HEK293T (cell line): ENCODE measurements at places on chromosomes 3 and 15.

DNA sequence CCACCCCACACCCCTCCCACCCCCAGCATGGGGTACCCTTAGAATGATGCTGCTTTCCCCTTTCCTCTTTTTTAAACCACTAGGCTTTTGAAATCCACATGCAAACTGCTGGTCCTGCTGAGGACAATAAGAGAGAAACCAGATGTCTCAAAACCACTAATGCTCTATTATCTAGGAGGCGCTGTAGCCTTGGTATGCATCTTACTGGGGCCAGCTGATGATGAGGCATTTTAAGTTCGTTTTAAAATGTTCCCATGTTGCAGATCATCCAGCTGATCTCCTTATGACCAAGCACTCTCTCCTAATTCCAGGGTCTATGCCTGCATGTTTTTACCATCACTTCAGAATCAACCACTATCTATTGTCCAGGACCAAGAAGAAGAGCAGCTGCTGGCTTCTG is 1.3 kb downstream of the NME9 start:
- no peak for DNase-seq

- DNase-seq: no peak
These were observed 14.1 kb downstream of the SPSB4 start for GRCh38 chr3:141065258-141065657.

- DNase-seq: no peak
These were observed 51.5 kb downstream of the TGFBR2 start for GRCh38 chr3:30657914-30658313.

DNA sequence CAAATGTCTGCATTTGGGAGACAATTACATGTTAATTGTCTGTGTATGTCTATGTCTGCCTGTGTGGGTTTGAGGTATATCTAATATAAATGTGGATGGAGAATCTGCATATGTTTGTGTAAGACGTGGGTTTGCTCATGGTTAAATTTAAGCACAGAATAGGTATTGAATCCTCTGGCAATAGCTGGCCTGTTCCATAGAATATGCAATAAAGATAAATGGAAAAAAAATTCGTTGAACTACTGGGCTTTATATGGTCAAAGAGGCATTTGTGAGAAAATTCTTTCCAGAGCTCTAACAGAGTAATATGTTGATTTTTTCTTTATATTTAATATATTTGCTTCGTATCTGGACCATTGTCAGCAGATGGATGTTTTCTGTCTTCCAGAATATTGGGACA is 1.4 kb downstream of the VPS8 start:
- DNase-seq: no peak

- DNase-seq: no peak
These were observed 271.2 kb downstream of the FAM43A start for GRCh38 chr3:194956697-194957396.

GRCh38 chr3:138578141-138578540 is 15.9 kb downstream of the CEP70 start:
- DNase-seq: no peak

DNA sequence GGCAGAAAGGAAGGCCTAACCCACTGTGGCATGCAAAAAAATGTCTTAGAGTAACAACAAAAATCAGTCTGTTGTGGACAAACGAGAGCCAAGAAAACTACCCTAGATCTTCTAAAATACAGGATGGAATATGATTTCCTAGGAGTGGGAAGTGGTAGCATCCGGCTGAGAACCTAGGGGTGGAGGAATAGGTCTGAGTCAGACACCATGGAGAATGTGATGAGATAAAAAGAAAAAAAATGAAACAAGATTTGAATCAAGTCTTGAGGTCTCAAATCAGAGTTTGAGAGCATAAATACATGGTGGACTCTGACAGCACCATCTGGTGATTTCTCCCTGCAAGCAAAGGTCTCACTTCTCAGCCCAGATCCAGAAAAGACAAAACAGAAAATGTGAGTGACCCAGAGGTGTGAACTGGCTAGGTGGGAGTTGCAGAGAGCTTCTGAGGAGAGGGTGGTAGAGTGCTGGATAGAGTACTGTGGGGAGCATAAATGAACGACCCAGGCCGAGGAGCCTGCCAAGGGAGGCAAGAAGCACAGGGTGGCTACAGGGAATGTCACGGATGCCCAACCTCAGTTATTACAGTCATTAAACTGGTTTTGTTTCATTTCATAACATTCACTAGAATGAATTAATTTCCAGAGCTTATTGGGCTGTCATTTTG is 27.6 kb upstream of the VEPH1 start:
- DNase-seq: no peak

DNA sequence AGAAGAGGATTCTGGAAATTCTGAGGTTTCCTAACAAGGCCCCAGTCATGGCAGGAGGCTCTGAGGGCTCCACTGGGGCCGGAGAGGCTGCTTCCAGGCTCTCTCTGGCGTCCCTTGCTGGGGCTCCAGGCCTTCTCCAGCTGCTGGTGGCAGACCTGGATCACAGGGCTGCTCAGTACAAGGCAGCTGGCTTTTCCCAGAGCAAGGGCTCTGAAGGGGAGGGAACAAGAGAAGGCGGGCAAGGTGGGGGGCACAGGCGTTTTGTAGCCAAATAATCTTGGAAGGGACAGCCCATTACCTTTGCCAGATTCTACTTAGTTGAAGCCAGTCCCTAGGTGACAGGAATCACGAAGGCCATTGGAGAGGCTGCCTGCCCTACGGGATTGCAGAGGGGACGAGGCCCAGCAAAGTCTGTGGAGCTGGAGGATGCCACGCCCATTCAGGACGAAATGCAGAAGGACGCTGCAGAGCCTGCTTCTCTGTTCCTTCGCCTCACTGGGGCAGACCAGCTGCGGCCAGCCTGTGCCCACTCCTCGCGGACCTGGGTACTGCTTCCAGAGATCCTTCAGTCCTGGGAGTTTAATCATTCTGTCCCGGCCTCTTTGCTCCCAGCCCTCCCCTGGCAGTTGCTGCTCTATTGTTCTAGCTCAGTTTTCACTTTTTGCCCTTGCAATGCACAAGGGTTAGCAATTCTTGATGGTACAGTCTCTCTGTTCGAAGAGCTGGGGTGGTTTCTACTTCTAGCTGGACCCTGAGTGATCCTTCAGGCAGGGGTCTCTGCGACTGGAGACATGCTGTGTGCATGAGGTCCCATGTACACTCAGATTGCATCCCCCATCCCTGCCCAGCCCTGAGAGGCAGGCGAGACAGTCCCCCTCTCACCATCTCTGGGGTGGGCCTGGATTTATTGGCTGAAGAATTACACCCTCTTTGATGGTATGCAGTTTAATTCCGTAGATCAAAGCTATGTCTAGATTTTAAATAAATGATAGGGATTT is 149.3 kb upstream of the MEF2A start:
- DNase-seq: no peak

GRCh38 chr3:159757341-159758060 is 231.1 kb upstream of the IL12A start:
- DNase-seq: no peak

- DNase-seq: no peak
These were observed 35.8 kb downstream of the ABHD17C start for GRCh38 chr15:80730926-80731325.

GRCh38 chr15:101481381-101481705 is 8.2 kb downstream of the PCSK6 start:
- DNase-seq: no peak

DNA sequence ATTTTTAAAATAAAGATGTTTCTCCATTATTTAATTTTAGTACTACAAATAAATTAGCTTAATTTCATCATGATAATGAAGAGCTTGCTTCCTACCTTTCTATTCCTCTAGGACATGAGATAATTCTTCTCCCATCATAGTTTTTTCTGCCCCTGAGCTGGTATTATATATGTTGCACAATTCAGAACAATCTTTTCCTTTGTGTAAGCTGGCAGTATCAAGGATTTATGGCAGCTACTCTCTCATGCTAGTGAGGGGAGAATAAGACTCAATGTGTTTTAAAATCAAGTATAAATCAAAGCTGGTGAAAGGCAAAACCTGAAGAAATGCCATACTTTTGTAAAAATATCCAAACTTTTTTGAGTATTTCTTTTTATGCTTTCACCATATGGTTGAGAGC is 1405.3 kb downstream of the SI start:
- DNase-seq: no peak

DNA sequence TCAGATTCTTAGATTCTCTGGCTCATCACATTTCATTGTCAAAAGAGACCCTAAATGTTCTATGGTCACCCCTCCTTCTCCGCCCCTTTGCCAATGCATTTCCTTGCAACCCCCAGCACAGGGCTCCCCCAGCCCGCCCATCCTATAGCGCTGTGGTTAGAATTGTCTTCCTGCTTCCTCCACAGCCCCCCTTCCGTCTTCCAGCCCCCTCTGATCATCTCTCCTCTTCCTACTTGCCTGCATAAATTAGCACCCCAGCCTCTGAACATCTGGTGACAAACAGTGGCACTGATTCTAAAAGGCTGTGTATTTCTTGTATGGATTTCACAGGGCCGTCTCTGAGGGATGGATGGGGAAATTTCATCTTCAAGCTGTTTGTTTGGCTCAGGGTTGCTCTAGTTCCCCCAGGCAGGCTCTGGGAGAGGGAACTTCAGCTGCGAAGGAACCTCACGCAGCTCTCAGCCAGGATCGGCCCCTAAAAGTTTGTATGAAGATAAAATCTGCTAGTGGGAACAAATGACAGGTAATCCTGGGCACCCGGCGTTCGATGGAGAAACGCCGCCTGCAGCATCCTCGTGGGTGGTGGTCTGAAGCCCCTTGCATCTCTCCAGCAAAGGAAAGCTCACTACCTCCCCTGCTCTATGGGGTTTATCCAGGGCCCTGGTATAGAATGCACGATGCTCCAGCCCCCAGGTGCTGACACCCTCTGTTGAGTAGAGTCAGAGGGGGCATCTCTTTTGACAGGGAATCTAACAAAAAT is 83.0 kb downstream of the WNT7A start:
- no peak for DNase-seq

DNA sequence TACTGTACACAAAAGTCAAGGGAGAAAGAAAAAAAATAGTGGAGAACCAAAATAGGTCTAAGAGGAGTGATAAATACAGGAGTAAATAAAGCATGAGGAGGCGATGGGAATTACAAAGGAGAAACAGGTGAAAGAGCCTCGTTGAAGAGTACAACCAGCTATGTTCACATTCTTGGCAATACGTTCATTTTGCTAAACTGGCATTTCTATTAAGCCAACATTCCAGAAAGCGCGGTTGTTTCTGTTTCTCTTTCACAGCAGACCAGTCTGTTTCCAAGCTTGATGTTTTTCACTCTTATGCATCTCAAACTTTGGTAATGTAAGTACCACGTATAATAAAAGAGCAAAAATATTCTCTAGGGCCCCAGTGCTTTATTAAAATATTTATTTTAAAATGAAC is 74.5 kb downstream of the NSUN3 start:
- no peak for DNase-seq

- no peak for DNase-seq
These were observed 92.4 kb upstream of the ANKRD34C start for GRCh38 chr15:79190093-79190492.

GRCh38 chr3:187935623-187936156 is 190.4 kb upstream of the BCL6 start:
- DNase-seq: no peak

DNA sequence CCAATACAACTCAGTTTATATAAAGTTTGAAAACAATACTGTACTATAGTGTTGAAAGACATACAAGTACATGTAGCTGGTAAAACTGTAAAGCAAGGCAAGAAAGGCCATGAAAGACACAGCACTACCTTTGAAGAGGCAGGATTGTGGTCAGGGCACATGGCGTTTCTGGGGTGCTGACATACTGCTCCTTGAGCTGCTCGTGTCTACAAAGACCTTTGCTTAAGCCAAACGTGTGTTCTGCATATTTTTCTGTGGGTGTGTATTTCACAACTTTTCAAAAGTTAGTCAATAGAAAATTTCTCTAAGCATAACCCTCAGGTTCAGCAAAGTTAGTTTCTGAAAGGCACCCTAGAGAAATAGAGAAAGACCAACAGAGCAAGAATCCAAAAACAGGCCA is 14.1 kb upstream of the TOPAZ1 start:
- no peak for DNase-seq

DNA sequence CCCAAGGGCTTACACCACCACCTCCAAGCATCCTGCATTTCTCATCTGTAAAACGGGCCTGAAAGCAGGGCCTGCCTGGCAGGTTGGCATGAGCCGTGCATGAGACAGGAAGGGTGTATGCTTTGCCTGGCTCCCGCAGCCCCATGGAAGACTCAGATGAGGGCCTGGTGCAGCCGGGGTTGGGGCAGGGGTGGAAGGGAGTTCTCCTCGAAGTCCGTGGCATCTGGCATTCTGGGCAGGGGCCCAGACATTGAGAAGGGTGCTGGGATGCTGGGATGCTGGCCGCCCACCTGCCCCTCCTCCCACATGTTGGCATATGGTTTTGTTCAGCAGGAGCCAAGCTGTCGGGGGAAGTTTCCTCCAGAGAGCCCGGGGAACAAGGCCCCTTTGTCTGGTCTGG is 13.0 kb upstream of the FBLN2 start:
- no peak for DNase-seq

DNA sequence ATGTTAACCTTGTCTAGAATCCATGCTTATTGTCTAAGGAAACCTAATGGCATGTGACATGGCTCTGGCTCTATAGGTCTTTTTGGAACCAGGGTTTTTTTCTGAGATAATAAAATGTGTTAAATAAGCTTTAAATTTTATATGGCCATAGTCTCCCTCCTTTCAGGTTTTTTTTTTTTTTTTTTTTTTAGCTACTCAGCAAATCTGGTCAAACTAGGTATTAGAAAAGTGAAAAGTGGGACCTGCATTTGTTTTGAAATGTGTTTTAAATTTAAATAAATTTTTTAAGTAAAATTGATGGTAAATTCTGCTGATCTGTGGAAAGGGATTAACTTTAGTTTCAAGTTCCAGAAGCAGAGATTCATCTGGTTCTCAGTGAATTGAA is 52.1 kb upstream of the NANOGP8 start:
- DNase-seq: no peak

DNA sequence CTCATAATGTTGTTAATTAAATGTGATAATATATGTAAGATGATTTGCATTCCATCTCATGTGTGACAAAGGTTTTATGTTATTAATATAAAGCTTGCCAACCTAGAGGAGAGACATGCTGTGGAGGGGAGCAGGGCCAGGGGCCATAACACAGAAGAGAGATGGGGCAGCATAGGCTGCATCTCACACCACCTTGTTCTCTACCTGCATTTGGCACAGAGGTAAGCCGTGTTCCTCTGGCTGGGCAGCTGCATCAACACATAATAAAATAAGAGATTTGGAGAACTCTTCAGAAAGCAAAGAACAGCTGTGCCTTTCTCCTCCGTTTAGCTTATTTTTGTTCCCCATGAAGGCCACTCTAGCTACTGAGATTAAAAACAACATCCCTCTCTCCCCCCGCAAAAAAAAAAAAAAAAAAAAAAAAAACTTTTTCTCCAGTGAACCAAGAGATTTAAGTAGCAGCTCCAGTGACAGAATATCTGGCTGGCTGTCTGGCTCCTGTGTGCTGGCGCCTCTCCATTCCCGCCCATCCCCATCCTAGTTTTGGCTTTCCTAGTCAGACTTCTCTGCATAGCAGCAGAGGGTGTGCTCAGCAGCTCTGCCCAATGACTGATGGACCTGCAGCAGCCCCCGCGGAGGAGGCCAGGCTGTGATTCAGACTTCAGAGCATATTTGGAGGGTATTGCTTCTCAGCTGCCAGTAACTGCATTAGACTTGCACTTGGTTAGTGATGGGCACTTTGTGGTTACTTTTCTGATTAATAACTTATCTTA is 52.2 kb upstream of the STXBP5L start:
- DNase-seq: peak; percentile 18
